SJCRH30 (cell line): ENCODE measurements at places on chromosomes 16 and 17. TPM values are rescaled to one million over a fixed set of nuclear protein-coding genes. Genes with fewer than 3 reads are reported as not detected.

Gene TP53TG3F
- 0.16 TPM in 1 of 2 replicates, not detected in the other for total RNA-seq

DNA sequence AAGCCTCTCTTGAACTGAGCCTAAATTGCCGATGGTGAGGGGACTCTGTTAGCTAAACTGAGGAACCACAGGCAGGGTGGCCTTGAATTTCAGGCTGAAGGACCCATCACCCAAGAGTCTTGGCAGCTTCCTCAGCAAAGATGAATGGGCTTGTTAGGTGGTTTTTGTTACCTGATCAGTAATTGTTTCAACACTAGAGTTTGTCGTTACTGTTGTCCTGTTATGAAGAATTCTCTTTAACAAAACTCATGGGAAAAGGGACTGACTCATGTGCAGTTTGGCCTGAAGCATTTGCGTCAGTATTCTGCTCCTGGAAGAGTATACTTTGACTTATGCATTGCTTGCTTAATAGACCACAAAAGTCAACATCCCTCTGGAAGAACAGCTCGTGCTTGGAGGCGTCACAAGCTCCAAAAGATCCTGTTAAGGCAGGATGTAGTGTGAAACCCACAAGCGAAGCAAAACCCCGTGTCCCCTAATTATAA is 206.0 kb downstream of the IRX3 start:
- H3K27ac ChIP-seq, result no peak overlapping the region
- no peaks in the 10 kb centered on the region for H3K36me3 ChIP-seq
- H3K4me1 ChIP-seq, result no peaks in the 10 kb centered on the region
- H3K4me3 ChIP-seq, result no peak overlapping the region

DNA sequence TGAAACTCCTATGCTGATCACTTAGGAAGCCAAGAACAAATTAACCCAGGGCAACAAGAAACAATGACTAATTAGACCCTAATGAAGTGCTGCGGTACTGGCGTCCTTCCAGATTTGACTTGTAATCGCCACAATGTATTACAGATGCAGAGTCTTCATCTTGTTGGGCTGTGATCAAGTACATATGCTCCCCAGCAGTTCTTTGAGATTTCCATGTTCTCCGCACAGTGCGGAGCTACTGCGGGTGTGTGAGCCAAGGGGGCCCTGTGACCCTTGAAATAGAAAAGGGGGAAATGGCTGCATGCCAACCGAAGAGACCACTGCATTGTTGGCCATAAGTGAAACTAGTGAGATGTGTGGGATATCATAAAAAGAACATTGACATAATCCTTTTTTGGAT is 469.9 kb downstream of the MAF start:
- no peak overlapping the region for H3K27ac ChIP-seq
- no peaks in the 10 kb centered on the region for H3K36me3 ChIP-seq
- no peak for DNase-seq
- H3K4me3 ChIP-seq, result no peak overlapping the region
- no peaks in the 10 kb centered on the region for H3K27me3 ChIP-seq

DNA sequence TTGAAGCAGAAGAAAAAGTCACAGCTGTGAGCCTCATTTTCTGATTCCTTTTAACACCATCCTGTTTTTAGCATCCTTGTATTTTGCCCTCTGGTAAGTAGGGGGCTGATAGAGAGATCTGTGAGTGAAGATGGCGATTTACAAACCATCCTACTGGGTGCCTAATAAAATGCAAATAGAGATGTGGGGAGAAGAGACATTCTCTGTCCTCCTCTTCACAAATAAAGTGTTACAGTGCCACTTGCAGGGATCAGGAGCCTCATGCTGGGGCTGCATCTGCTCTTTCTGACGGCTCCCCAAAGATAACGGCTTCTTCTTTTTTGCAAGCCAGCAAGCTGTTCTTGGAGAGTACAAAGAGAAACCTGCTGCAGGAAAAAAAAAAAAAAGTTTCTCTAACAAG is 418.6 kb downstream of the TOX3 start:
- DNase-seq, result no peak
- no peaks in the 10 kb centered on the region for H3K27me3 ChIP-seq
- no peaks in the 10 kb centered on the region; the same call in 1 of the 2 replicates for H3K36me3 ChIP-seq
- no peak overlapping the region for H3K27ac ChIP-seq

DNA sequence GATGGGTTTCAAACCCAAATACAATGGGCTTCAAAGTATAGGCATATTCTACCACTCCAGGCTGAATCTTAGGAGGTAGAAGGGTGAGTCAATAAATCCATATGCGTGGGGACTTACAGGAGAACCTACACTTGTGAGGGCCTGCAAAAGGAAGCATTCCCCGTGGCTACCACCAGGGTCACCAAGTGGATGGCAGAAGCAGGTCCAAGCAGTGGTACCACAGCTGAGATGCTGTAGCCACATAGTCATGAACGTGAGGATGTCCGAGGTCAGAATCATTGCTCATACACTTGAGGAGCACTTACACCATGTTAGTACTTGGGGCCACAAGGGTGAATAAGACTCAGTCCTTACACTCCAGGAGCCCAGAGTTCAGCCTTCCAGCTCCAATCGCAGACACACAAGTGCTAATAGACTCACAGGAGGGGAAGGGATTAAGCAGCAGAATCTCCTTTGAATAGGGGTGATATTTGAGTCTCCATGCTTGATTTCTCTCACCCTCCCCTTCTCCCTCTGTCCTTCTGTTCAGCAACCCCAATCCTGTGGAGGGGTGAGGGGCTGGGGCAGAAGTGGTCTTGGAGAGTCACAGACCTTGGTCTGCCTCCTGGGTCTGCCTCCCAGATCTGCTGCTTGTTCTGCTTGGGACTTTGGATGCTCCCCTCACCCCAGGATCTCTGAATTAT is 42.5 kb upstream of the ASIC2 start:
- no peak overlapping the region for H3K4me3 ChIP-seq
- DNase-seq, result no peak
- H3K27me3 ChIP-seq, result peaks cover 6% of the 10 kb centered on the region
- H3K36me3 ChIP-seq, result no peaks in the 10 kb centered on the region
- no peaks in the 10 kb centered on the region for H3K4me1 ChIP-seq

DNA sequence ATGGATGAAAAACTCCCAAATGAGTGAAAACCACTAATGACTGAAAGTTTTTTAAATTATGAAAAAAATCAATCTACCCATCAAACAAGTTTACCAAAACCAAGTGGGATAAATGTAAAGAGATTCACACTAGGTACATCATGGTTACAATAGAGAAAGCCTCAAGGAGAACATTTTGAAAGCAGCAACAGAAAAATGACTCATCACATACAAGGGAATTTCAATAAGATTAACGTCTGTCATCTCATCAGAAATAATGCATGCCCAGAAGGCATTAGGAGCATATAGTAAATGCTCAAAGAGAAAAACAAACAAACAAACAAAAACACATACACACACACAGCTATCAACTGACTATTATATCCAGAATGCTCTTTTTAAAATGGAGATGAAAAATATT is 261.8 kb upstream of the KIF2B start:
- H3K27me3 ChIP-seq, result no peaks in the 10 kb centered on the region
- DNase-seq, result no peak
- H3K27ac ChIP-seq, result no peak overlapping the region
- H3K36me3 ChIP-seq, result no peaks in the 10 kb centered on the region
- H3K4me3 ChIP-seq, result no peak overlapping the region

GRCh38 chr17:81053041-81053970 is 18.4 kb downstream of the BAIAP2 start:
- no peak overlapping the region for H3K27ac ChIP-seq
- no peak for DNase-seq

GRCh38 chr16:1297018-1297696 is 12.3 kb upstream of the UBE2I start:
- no peak overlapping the region for H3K4me3 ChIP-seq
- H3K27ac ChIP-seq, result no peak overlapping the region
- DNase-seq, result no peak
- H3K36me3 ChIP-seq, result no peaks in the 10 kb centered on the region
- H3K4me1 ChIP-seq, result no peaks in the 10 kb centered on the region

DNA sequence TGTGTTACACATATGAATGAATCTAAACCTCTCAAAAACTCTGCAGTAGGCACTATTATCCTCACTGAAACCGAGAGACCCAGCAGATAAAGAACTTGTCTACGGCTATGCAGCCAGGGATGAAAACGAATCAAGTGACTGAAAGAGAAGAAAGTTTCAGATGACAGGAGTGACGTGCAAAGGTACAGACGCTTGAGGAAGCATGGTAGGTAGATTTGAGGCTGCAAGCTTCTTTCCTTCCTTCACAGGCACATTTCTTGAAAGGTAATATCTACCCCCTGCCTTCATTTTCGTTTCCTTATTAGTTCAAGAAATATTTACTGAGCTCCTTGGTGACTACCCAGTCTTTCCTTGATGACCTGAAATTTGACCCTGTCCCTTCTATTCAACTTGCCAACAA is 211.5 kb upstream of the AXIN2 start:
- H3K4me3 ChIP-seq, result no peak overlapping the region
- no peaks in the 10 kb centered on the region for H3K27me3 ChIP-seq
- H3K27ac ChIP-seq, result no peak overlapping the region

DNA sequence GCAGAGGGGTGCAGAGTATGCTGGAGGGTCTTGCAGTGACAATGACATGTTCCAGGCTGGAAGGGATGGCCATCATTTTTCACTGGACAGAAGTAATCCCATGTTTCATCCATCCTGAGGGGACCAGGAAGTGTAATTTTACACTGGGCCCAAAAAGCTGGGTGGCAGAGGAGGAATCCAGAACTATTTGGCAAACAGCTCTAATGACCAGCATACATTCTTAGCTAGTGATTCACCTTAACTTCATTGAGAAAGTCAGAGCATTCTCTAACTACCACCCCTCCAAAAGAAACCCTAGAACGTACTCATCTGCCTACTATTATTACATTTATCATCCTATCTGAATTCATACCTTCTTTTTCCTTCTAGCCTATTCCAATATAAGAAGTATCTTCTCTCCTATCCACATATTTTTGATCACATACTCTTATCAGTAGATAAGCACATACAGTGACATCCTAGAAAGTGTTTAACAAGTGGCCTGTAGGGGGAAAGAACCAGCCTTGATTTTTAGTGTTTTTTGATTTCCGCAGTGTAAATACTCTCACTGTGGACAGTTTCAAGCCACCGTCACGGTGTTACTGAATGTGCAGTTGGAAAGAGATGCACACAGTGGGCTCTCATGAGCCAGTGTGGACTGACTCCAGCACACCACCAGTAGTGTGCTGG is 118.1 kb downstream of the FTO start:
- H3K27me3 ChIP-seq, result no peaks in the 10 kb centered on the region
- H3K27ac ChIP-seq, result peak overlapping the region; percentile 8; the same call in 1 of the 2 replicates
- H3K36me3 ChIP-seq, result peaks cover 6% of the 10 kb centered on the region; the same call in 1 of the 2 replicates
- peak; percentile 35 for DNase-seq
- no peak overlapping the region for H3K4me3 ChIP-seq
